ENCODE measurements at places on chromosomes 5 and 9.

GRCh38 chr5:57186194-57186593, 12.3 kb downstream of the GPBP1 start:
- DNase-seq: no peak

- DNase-seq: no peak
Measured at GRCh38 chr9:5184776-5185175, 663 bp downstream of the INSL6 start.

- no peak for DNase-seq
Measured at GRCh38 chr9:108673386-108673785, 182.4 kb downstream of the ACTL7B start.

DNA sequence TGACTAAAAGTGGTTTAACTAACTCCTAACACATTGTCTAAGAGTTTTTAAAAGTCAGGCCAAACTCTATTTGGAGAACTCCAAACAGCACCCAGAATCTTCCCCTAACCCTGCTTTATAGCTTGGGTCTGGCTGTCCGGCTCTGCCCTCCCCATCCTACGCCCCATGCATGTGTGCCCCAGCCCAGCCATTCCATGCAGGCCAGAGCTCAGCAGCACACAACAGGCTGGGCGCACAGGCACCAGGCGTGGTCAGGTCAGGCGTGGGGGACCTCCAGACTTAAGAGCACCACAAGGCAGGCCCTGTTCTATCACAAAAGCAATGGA, 31.1 kb downstream of the SHB start:
- no peak for DNase-seq

- peak; percentile 78 for DNase-seq
Measured at GRCh38 chr5:34042321-34042720, 692 bp downstream of the C1QTNF3 start.

- peak; percentile 36 for DNase-seq
Measured at GRCh38 chr5:169020102-169020501, 280.8 kb downstream of the SLIT3 start.

DNA sequence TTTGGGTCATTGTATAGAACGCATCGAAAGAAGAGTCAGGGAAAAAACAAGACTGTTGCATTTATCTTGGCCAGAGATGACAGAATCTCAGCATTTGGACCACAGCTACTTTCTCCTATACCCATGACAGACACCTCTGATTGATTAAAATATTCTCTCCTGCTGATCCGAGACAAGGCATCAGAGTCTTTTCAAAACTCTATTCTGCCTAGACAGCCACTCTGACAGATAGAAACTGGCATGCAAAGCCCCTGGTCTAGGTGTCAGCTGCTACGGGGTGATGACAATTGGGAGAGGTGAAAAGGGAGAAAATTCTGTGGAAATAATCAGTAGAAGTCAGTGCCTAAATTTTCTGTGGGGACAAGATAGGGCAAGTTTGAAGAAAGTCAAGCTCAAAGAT, 152.2 kb downstream of the PIK3R1 start:
- no peak for DNase-seq

DNA sequence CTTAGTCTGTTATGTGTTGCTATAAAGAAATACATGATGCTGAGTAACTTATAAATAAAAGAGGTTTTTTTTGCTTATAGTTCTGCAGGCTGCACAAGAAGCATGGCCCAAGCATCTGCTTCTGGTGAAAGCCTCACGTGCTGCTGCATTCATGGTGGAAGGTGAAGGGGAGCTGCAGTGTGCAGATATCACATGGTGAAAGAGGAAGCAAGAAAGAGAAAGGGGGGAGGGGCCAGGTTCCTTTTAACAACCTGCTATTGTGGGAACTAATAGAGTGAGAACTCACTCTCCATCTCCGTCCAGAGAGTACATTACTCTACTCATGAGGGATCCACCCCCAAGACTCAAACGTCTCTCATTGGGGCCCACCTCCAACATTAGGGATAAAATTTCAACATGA, 12.5 kb upstream of the PARP8 start:
- no peak for DNase-seq

DNA sequence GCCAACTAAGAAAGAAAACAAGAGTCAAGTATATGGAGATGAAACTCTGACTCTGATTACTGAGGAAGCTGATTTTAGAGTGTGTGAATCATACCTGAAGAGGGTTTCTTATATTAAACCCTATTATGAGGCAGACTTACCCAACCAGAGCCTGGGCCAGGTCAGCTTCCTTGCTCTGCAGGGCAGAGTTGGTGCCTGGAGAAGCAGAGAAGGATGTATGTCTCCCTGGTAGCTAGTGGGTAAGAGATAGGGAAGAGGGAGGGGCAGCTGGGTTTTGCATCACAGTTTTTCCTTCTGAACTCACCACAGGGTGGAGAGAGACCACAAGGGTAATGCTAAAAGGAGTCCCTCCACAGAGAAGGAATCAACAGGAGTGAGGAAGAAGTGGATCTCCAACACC, 104.1 kb downstream of the CMYA5 start:
- no peak for DNase-seq

DNA sequence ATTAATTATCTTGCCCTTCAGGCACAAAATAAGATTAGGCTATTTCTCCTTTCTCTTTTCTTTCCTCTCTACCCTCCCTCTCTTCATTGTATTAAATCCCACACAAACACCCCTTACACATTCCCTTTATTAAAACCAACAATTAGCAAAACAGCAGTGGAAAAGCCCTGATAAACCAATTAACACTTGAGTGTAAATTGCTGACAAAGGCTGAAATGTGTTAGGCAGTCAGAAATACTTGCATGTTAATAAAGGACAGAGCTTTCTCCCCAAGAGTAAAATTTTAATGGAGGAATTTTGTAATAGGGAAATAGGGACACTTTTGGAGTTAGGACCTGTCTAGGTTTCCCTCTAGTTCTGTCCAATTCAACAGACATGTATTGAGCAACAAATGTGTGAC, 370.9 kb downstream of the MRPS30 start:
- no peak for DNase-seq

DNA sequence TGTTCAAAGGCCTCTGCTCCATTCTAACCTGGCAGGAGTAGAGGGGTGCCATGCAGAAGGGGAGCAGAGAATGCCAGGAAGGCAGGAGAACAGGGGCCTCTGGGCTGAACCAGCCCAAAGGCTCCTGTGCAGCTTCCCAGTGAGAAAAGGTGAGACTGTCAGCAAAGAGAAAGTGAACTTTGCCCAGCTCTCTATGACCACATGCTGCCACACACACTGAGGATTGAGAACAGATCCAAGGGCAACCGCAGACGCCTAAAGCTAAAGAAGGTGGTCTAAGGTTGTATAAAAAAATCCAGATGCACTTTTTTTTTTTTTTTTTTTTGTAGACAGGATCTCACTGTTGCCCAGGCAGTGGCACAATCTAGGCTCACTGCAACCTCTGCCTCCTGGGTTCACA, 51.4 kb downstream of the ALDH7A1 start:
- DNase-seq: no peak

GRCh38 chr5:102975457-102976182, 144.3 kb downstream of the GIN1 start:
- no peak for DNase-seq

- DNase-seq: no peak
Measured at GRCh38 chr9:27542508-27542907, 12.9 kb upstream of the MOB3B start.

GRCh38 chr9:14331120-14331519, 17.2 kb upstream of the NFIB start:
- peak; percentile 41 for DNase-seq

DNA sequence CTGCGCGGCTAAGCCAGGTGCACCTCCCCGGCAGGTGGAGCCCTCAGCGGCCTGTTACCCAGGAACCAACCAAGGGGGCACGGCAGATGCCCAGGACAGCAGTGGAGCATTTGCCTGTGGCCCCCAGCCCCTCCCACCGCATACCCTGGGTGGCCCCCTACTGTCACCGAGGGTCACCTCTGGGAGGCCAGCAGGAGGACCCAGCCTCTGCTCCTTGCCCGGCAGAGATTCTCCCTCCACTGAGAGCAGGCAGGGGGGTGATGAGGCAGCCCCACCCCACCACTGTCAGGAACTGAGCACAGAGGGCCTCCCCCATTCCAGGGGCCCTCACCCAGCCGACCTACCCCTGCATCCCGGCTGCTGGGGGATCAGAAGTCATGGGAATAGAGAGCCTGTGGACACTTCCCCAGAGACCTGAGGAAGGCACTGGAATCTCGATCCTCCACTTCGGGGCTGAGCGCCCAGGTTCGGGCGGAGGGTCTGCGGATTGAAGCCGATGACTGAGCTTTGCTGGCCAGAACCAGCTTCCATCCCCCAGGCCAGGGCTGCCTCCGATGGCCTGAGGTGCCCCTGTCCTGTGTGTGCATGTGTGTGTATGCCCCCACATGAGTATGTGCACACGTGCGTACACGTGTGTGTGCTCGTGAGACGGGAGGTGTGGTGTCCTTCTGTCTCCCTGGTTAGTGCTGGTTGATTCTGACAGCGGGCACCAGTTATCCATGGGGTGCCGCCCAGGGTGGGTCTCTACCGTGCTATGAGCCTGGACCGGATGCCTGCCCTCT, at the start of gene QRFP:
Gene QRFP, minus strand, starts transcription at position 580 of the 782 bp plus-strand sequence. CDS start 2,974 bp downstream, outside the sequence.
- DNase-seq: no peak

- peak; percentile 41 for DNase-seq
Measured at GRCh38 chr9:21993893-21994555, at the start of gene CDKN2A. Gene CDKN2A, minus strand, starts transcription at chr9:21994392.

GRCh38 chr9:77161966-77162365, 15.4 kb upstream of the VPS13A start:
- DNase-seq: no peak

GRCh38 chr9:91900797-91901177, 49.2 kb downstream of the ROR2 start:
- no peak for DNase-seq

- DNase-seq: peak; percentile 68
Measured at GRCh38 chr9:88460587-88461332, 72.5 kb downstream of the SPIN1 start.

DNA sequence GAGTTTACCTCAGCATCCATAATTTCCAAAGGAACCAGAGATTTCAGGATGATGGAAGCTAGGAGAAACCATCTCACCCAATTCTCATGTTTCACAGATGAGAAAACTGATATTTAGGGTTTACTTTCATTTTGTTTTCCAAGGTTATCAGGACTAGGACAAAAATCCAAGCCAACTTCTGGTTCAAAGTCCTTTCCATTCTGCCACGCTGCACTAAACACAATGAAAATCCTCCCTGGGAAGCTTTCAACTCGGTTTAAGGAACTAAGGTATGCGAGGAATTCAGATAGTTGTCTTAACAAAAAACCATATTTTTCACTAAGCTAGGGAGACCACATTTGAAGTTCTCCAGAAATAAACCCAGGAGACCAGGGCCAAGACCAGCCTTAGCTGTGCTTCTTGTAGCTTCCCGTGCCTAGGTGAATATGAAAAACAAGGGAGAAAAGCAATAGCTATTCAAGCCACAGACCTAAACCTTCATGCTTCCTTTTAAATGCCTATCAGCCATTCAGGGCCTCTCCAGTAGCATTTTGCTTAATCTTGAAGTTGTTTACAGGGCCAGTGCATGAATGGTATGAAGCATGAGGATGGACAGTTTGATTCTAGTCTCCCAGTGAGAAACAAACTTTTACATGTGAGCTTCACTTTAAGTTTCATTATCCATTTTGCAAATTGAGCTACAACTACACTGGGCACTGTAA, 167.9 kb downstream of the DENND1A start:
- no peak for DNase-seq

- DNase-seq: no peak
Measured at GRCh38 chr5:76964060-76964459, 11.2 kb downstream of the CRHBP start.

DNA sequence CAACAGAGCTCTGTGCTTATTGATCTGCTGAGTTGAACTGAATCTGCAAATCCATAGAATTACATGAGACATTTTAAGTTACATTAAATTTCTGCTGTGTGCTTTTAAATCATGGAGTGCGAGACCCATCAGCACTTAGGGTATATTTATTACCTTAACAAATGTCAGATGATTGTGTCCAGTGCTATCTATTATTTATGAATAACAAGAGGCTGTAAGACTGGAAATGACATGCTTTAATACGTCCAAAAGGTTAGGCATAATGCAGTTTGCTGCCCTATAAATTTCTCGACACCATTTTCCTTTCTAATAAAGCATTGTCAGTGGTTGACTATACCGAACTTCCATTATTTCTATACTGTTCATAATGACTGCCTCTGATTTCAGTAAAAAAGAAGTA, 117.6 kb downstream of the SEMA6A start:
- DNase-seq: no peak

DNA sequence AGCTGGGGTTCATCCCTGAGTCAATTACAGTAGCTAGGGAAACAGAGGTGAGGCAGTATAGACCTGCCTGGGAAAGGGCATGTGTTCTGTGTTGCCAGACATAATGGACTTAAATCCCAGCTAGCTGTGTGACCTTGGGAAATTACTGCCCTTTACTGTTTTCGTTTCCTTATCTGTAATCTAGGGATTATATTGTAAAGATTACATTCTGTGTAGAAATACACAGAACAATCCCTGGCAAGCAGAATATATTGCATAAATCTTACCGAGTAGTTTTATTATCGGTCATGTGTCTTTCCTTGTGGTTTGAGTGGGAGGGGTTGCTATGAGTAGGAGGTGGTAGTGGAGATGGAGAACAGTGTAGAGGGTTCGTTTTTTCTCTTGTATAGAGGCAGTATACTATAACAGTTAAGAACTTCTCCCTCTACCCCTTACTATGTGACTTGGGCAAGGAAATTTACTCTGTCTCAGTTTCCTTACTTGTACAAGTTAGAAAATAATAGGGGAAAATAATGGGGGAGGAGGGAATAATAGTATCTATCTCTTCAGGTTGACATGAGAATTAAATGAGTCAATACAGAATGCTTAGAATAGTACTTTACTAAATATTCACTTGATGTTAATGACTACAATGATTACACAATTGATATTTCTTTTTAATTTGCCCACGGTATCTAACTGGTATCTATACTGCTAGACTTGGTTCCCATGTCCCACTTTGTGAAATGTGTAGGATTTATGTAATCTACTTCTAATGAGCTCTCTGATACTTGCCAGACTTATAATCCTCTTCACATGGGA, 7.1 kb upstream of the DMXL1 start:
- peak; percentile 5 for DNase-seq

GRCh38 chr9:4318741-4319140, 18.9 kb upstream of the GLIS3 start:
- no peak for DNase-seq

DNA sequence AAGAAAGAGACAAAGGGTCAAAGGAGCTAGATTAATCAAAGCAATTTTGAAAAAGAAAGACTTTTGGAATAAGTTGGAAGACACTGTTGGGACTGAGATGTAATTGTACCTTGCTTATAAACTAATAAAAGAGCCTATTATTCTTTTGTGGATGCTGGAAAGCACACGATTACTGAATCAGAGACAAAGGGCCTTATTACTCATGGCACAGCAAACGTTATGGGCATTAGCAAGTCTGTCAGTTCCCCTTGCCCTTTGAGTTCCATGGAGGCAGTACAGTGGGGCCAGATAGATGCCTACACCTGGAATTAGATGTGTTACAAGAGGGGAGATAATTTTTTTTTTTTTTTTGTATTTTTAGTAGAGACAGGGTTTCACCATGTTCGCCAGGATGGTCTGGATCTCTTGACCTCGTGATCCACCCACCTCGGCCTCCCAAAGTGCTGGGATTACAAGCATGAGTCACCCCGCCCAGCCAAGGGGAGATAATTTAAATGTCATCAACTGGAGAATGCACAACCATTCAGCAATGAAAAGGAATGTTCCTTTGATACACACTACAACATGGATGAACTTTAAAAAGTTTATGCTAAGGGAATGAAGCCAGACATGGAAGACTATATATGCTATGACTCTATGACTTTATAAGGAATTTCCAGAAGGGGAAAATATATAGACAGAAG, 128.9 kb downstream of the STARD4 start:
- no peak for DNase-seq

Data from Ammon's horn (tissue), 1 donor.